ENCODE measurements at places on chromosomes 11 and 22.

DNA sequence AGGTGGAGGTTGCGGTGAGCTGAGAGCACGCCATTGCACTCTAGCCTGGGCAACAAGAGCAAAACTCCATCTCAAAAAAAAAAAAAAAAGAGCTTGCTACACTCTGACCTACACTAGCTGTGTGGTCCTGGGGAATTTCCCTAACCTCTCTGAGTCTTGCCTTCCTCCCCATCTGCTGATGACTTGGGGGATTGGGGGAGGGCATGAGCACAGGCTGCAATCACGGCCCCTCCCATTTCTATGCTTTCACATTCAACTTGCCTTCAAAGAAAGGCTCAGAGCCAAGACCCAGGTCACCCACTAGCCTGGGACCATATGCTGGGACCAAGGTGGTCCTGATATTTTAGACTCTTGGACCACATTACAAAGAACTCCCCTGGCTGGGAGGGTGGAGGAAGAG lies 39.8 kb upstream of the TEF start:
- DNase-seq = no peak

DNA sequence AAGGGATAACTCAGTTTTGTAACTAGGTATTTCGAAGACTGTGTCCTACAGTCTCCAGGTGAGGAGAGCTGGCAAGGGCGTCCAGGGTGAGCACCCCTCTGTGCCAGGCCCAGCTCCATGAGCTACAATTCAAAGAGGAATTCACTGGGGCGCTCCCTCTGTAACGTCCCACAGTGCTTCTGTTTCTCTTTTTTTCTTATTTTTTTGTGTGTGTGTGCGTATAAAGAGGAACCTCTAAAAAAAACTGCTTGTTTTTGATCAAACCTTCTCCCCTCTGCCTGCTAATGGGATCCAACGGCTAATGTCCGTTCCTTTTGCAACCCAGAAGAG lies 17.1 kb downstream of the ASCC2 start:
- DNase-seq = no peak

GRCh38 chr11:44006917-44007361 lies 40.8 kb upstream of the ACCSL start:
- DNase-seq = no peak

GRCh38 chr11:19366992-19367709 lies 126.4 kb upstream of the E2F8 start:
- no peak for DNase-seq

DNA sequence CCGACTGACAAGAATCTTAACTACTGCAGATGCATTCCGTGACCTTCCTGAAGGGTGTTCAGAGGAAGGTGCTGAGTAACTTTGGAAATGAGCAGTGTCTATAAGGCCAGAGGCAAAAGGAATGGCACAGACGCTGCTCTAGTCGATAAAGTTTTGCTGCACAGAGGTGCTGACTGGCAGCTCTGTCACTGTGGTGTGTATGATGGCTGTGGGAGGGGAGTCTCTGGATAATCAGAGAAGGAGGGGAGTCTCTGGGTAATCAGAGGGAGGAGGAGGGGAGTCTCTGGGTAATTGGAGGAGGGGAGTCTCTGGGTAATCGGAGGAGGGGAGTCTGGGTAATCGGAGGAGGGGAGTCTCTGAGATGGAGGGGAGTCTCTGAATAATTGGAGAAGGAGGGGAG lies 18.4 kb downstream of the PTDSS2 start:
- no peak for DNase-seq

DNA sequence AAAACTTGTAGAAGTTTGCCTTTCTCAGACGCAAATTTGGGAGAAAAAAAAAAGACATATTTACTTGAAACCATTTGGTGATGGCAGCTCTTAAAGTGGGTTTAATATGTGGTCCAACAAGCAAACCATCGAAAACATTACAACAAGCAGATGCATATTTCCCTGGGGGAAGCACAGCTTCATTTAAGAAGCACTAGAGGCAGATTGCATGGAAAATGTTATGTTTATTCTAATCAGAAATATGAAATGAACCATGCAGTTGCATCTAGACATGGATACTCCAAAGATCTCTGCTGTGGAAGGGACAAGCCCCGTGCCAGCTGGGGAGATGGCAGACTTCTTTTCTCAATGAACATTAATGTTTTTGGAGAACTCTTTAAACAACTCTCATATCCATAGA lies 57.4 kb upstream of the PARVA start:
- no peak for DNase-seq

DNA sequence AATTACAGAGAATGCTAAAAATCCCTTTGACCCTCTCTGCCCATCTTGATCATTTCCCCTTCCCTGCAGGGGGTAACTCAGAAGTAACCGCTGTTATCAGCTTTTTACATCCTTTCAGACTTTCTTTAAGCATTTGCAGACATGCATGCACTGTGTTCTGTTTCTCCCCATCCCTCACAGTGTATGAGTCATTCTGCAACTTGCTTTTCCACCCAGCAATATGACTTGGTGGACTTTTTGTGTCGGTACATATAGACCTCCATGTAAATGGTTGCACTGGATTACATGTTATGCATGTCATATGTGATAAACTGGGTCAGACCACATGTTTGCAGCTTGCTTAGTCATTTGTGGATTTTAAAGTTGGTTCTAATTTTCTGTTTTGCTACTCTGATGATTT lies 87.7 kb upstream of the NECTIN1 start:
- DNase-seq = no peak

DNA sequence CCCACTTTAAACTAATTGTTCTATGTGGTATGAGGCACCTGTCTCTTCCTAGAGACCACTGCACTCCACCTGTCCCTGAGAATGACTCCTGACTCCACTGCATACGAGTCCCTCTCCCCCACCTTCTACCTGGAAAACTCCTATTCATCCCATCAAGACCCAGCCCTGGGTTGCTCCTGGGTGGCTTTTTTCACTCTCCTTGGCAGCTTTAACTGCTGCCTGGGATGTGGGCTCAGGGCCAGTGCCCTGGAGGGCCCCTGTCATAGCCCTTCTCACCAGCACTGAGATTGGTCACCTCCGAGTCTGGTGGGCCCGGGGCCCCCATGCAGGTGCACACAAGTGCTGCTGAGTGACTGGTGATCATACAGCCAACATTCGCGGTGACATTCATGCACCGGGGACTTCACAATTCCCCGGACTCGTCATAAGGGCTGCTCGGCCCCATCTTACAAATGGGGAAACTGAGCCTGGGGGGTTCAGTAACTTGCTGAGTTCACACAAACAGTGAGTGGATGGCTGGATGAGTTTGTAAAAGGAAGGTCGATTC lies 25.9 kb upstream of the TOLLIP start:
- no peak for DNase-seq

- no peak for DNase-seq
These were observed 38.6 kb downstream of the PACSIN2 start for GRCh38 chr22:42976217-42976933.
